ENCODE measurements at places on chromosomes 3 and 15. TPM values are rescaled to one million over a fixed set of nuclear protein-coding genes. Genes with fewer than 3 reads are reported as not detected.

The NMB gene
- 6.5 TPM for total RNA-seq

The GLDN gene
- total RNA-seq = 2.1 TPM

The RFTN1 gene
- total RNA-seq = 106 TPM

The FRMD5 gene
- total RNA-seq = 0.24 TPM

The GRK7 gene
- total RNA-seq = under 0.01 TPM

The TUSC2 gene
- total RNA-seq = 17.6 TPM

The VEPH1 gene
- total RNA-seq = 46.0 TPM

The SCN5A gene
- 0.96 TPM for total RNA-seq

The MAGEL2 gene
- total RNA-seq = 0.52 TPM

The ZPLD1 gene
- total RNA-seq = not detected

The PGBD4 gene
- total RNA-seq = 1.4 TPM

The GNAT1 gene
- not detected for total RNA-seq

The BCL2A1 gene
- 2.6 TPM for total RNA-seq

All from epithelial cell of alveolus of lung (primary cell).